ENCODE measurements at places on chromosomes 7 and 10.

- no peak for DNase-seq
Observed at GRCh38 chr7:105457619-105458225, 64.3 kb downstream of the PUS7 start.

- DNase-seq, result no peak
Observed at GRCh38 chr10:103583871-103584215, 90.3 kb downstream of the NEURL1 start.

DNA sequence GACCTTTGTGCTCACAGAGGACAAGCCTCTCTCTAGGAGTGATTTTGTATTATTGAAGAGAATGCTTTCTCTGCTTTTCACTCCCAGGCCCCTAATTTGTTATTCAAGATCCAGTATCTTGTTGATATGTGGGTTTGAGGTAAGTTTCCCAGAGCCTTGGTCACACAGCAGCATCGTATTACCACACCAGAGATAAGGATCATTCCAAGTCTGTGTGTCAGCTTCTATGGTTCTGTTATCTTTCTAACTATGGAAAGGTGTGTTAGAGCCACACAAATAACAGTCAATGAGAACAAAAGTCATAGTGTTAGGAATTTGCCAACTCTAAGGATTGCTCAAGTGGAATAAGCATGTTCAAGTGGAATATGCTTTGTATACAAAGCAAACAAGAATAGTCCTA lies 1208.3 kb downstream of the GATA3 start:
- DNase-seq, result no peak

DNA sequence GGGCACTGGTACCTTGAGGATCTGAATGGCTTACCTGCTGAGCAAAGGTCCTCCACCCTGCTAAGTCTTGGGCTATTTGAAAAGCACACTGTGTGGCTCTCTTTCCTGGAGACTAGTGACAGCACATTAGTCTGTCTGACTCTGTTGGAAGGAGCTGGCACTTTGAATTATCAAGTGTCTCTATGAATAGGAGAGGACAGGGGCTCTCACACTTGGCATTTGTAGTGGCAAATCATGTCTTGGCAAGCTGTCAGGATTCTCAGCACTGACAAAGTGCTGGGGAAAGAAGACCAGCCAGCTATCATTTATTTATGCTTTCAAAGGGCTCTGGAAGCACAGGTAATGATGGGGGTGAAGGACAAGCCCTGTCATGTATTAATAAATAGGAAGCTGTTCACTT lies 62.8 kb downstream of the MTPN start:
- no peak for DNase-seq

DNA sequence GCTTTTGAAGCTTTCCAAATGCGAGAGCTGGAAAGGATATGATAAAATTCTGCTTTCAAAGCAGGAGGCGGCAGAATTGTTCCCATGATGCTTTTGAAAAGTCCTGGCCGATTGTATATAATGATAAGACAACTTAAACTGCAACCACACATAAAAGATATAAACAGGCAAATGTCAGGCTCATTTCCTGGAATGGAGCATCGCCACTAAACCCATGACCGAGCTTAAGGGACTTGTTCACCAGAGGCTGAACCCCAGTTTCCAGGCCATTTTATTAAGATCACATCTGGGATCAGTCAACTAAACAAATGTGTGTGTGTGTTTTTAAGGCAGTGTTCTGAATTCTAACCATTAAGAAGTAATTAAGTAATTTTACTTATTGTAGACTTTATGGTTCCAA lies 131.6 kb downstream of the ITGA8 start:
- no peak for DNase-seq

DNA sequence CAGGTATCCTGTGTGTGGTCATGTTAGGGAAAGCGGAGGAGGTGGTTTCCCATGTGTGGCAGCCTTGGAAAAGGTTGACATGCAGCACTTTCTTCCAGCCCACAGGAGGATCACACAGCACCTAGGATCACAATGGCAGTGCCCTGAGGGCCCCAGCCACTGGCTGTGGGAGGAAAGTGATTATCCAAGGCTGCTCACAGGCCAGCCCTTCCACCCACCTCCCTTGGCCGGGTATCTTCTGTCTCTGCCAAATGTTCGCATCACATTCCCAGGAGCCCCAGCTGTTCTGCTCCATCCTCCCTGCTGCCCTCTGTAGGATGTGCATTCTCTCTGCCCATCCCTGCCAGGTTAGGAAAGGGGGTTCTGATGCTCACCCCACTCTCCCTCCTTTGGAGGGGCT lies 2.5 kb upstream of the MLXIPL start:
- no peak for DNase-seq

GRCh38 chr10:7700577-7701125 lies 2.5 kb upstream of the ITIH2 start:
- DNase-seq, result no peak

DNA sequence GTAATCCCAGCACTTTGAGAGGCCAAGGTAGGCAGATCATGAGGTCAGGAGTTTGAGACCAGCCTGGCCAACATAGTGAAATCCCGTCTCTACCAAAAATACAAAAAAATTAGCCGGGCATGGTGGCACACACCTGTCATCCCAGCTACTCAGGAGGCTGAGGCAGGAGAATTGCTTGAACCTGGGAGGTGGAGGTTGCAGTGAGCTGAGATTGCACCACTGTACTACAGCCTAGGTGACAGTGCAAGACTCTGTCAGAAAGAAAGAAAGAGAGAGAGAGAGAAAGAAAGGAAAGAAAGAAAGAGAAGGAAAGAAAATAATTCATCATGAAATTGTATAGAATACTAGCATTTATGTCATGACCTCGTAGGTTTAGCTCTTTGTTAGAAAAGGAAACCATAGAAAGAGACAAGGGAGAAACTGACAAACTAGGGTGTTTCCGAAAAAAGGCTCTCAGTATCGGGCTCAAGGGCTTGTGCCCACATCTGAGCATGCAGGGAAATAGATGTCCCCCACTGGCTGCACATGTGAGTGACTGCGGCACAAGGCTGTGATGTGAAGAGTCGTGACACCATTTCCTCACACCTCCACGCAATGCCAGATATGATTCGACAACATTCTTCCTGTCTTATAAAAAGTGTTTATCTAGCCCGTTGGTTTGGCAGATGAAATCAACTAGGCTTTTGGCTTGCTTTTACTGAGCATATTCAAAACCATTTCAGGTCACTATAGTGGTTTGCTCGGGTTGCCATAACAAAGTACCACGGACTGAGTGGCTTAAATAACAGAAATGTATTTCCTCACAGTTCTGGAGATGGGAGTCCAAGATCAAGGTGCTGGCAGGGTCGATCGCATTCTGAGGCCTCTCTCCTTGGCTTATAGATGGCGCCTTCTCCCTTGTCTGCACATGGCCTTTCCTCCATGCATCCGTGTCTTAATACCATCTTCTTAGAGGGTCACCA lies 2.0 kb downstream of the SRGN start:
- peak; percentile 91 for DNase-seq

DNA sequence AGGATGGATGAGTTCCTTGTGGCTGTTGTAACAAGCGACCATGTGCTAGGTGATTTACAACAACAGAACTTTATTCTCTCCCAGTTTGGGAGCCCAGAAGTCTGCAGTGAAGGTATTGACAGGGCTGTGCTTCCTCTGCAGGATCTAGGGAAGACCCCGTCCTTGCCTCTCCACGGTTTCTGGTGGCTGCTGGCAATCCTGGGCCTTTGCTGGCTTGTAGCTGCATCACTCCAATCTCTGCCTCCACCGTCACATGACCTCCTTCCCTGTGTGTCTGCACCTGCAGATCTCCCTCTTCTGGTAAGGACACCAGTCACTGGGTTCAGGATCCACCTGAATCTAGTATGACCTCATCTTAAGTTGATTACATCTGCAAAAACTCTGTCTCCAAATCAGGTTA lies 115.6 kb downstream of the GLRX3 start:
- no peak for DNase-seq

GRCh38 chr10:122157451-122157850 lies 113.6 kb upstream of the BTBD16 start:
- no peak for DNase-seq

DNA sequence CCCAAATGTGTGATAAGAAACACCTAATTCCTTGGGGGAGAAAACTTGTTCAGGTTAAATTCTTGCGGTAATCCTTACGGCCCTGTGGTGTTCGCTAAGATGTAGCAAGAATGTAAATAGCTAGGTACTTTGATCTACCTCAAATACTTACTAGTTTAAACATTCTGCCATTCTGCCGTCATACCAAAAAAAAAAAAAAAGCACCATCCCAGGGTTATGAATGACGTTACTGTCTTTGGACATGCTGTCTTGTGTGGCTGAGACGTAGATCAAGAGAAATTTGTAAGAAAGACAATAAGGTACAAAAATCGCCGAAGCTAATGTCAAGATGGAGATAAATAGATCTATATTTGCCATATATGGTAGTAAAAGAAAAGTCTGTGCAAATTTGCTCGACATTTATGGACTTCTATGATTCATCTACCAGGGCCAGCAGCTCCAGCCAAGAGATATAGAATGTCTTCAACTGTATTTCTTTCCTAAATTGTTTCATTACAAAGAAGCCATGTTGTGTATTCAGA lies 195.6 kb downstream of the CUX1 start:
- DNase-seq, result no peak

DNA sequence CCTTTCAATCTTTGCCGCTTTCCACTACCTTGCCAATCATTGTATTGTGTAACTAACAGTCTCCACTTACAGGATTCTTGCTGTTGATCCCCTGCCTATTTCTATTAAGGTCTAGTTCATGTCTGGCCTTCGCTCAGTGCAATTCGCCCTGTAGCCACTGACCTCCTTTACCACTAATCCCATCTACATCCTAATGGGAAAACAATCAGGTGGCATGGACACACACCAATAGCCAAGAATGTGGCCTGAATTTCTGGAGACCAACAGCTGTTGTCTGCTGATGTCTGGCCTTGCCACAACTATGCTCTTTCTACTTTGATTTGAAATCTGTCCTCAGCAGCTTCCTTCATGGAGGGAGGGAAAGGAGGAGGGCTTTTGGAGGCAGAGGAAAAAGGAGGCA lies 546.2 kb downstream of the SORCS3 start:
- no peak for DNase-seq

GRCh38 chr10:119608316-119609155 lies 11.8 kb upstream of the TIAL1 start:
- DNase-seq, result no peak

DNA sequence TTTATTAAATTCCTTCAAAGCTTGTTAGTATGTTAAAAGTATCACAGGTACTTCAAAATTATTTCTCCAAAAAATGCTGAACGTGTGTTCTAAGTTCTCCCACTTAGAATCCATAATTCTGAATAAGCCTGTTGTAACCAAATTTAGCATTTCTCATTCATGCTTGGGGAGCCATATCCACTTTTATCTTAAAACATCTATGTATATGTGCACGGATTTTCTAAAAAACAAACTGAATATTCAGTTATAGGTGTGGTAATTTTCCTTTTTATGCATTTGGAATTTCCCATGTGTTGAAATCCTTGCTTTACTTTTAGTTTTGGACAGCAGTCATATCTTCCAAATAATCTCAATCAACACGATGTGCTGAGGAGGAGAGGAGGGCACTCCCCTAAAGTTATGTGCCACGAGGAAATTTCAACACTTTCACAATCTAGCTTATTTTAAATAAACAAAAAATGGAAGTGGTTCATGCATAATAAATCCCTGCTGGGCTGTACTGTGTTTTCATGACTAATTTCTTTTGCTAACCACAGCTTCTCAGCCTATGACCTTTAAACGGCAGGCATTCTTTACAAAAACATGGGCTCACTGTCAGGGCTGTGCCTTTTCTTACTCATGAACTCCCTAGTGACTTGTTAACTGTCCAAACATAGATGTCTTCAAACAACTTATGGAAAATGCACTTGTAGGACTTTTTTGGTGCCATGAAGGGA lies 380.3 kb upstream of the SEMA3C start:
- no peak for DNase-seq

DNA sequence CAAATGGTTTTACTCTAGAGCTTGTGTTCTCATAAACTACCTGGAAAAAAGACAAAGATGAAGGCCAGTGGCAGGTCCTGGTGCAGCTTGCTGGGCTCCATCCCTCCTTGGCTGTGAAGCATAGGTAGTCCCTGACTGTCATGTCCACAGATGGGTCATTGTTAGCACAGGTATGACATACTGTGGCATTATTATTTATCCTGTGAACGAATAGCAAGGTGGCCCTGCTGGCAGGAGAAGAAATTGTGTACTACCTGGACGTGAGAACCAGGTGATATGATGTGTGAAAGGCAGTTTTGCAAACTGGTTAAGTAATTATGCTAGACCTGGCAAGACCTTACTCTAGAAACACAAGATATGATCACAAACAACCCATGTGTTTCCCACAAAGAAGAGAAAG lies 63.9 kb downstream of the CCDC71L start:
- DNase-seq, result no peak

DNA sequence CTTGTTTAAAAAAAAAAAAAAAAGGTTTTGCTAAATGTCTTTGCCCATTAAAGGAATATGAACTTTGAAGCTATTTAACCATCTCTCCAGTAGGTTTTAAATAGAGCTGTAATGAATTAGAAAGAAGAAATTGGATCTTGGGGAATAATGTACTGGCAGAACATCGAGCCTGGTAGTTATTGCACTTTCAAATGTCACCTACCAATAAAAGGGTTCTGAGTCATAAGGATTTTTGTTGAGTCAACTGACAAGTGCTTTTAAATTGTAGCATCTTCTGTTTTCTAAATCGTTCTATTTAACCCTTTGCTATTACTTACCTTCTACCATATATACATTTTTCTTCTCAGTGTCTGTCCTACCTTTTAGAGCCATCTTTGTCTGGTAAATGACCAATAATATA lies 10.7 kb downstream of the CUTC start:
- no peak for DNase-seq

DNA sequence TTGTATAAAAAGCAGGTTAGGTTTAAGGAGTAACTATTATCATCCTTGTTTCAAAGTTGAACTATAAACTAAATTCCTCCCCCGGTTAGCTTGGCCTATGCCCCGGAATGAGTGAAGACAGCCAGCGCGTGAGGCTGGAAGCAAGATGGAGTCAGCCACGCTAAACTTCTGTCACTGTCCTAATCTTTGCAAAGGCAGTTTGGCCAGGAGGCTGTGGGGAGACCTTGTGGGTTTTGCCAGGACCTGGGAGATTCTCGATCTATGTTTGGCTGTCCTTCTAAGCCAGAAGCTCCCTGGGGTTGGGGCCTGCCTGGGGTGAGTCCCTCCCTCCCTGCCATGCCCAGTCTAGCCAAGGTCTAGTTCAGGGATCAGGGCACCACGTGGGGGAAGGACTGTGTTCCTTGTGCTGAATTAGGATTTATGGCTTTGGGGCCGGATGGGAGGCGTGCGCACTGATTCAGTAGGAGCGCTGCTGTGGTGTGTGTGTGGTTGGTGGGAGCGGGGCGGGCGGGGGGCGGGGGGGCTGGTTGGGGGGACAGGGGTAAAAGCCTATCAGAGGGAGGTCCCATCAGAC lies 871 bp upstream of the GTF2IRD1 start:
- DNase-seq, result no peak

Measured in immature natural killer cell (primary cell).